Stimulated activated naive CD4-positive, alpha-beta T cell treated with Interleukin-2 at 50 U/mL for 16 hours (primary cell): ENCODE measurements at places on chromosomes 3 and 15.

DNA sequence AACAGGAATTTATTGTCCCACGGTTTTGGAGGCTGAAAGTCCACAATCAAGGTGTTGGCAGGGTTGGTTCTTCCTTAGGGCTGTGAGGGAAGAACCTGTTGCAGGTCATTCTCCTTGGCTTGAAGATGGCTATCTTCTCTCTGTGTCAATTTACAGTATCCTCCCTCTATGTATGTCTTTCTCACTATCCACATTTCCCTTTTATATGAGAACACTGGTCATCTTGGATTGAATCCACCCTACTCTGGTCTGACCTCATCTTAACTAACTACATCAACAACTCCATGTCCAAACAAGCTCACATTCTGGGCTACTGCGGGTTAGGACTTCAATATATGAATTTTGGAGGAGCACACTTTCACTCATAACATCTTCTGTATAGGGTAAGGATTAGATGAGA, 61.9 kb downstream of the CLDN1 start:
- DNase-seq, result no peak

GRCh38 chr15:45023659-45024225, 747 bp downstream of the SORD start:
- DNase-seq, result no peak

DNA sequence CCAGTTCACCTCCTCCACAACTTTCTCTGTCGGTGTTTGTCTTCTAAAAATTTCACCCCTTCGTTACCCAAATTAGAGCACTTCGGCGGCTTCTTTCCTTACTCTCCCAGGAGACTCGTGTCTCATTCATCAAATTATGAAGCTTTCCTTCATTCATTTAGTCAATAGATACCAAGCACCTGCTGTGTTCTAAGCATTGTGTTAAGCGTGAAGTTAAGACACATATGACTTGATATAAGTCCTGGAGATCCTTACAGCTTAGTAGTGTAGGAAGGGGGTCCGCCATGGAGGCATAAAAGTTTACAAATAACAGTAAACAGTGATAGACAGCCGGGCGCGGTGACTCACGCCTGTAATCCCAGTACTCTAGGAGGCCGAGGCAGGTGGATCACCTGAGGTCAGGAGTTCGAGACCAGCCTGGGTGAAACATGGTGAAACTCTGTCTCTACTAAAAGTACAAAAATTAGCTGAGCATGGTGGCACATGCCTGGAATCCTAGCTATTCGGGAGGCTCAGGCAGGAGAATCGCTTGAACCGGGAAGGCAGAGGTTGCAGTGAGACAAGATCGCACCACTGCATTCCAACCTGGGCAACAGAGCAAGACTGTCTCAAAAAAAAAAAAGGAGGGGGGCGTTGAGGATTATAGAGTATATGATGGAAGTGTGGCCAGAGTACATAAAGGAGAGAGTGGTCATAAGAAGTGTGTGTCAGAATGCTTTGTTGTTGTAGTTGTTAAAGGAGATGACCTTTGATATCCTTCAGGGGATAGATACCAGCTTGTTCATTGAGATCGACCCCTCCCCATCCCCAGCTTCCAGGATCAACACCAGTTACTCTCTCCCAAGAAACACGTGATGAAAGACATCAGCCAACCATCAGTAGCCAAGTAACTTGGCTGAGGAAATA, 744 bp upstream of the CCDC32 start:
- DNase-seq, result no peak

- DNase-seq, result no peak
Observed at GRCh38 chr3:50179710-50180109, 11.7 kb upstream of the GNAT1 start.

DNA sequence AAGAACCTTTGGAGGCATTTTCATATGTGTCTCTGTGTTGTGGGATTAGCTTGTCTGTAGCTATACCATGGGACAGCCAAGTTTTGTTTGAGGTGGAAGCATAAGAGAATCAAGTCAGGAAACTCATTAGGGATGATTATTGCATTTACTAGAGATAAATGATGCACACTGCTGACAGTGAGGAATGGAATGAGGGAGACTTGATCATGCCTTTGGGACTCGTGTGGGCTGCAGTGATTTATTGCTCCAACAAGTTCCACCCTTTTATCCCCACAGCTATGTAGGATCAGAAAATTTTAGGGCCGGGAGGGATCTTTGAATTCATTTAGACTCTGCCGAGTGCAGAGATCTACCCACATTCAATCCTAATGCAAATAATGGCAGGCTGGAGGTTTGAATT, 16.3 kb downstream of the ZNF385D start:
- no peak for DNase-seq

DNA sequence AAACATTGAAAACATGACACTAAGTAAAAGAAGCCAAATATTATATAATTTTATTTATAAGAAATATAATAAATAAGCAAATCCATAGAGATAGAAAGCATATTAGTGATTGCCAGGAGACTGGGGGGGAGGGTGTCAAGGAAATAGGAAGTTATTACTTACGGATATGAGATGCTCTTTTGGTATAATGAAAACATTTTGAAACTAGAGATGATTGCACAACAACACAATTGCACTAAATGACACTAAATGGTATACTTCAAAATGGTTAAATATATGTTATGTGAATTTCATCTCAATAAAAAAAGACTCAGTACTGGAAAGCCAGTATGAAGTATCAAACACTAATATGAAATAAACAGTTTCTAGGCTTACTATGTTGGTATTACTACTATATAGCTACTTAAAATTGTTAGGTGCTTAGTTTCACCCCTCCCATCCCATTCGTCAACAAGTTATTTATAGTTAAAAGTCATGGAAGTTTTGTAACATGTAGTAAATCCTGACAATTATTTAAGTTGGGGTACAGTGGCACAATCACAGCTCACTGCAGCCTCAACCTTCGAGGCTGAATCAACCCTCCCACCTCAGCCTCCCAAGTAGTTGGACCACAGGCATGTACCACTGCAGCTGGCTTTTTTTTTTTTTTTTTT, 43.7 kb downstream of the STAG1 start:
- no peak for DNase-seq

- no peak for DNase-seq
Observed at GRCh38 chr15:63088533-63089245, 33.0 kb upstream of the LACTB start.

DNA sequence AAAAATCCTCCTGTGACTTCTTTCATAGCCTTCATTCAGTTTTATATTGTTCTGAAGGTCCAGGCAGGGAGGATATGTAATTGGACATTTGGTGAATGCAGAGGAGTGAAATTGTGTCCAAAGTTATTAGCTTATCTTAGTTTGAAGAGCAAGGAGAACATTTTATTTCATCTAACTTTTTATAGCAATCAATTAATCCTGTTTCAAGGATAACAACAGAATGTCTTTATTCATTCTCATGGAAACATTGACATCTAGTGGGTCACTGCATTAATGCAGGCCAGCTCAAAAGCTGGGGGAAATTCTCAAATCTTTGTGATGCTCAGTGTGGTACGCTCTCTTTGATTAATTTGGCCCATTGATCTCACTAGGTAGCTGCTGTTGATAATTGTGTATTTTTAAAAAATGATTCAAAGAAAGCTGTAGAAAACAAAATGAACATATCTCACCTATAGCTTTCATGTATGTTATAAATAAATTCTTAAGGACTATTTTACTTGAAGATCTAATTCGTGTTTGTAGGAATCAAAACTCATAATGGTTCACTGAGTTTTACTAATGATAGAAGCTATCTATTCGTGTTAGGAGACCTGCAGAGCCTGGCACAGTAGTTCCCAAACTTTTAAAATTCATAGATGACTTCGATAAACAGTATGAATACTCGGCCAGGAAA, 150.8 kb upstream of the KCNMB2 start:
- no peak for DNase-seq

DNA sequence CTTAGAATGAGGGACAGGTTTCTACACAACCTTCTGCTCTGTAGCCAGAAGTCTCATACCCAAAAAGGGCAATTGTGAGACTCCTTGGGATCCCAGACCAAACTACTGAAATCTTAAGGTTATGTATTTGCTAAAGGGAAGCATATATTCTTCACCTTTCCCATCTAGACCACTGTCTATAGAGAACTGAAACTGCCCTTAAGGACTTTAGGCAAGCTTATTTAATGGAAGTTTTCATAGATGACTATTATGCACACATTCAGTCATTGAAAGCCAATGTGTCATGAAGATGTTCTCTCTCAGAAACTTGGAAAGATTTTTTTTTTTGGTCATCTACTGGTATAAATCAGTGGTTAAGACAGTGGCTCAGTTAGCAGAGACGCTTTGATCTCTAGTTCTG, 365.3 kb downstream of the MCTP2 start:
- DNase-seq, result no peak

GRCh38 chr3:135762188-135762856, 203.2 kb upstream of the PPP2R3A start:
- DNase-seq, result no peak

- DNase-seq, result no peak
Observed at GRCh38 chr3:142907996-142908395, 19.1 kb upstream of the PCOLCE2 start.

DNA sequence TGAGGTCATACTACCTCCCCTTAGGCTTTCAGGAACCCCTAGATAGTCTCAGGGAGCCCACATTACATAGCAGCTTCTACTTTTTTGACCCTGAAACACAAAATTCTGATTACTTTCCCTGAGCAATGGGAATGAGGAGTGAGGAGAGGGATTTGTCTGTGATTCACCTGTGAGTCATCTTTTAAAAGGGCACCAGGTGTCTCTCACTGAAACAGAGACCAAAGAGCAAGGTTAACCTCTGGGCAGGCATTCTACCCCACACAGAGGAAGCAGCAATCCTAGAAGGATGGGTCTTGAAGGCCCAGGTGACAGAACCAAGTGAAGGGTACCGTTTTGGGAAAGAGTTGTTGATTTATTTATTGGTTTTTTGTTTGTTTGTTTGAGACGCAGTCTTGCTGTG, 31.1 kb upstream of the UBE2E2 start:
- no peak for DNase-seq

GRCh38 chr3:50321336-50322114, 1.0 kb downstream of the HYAL2 start:
- peak; percentile 84 for DNase-seq

DNA sequence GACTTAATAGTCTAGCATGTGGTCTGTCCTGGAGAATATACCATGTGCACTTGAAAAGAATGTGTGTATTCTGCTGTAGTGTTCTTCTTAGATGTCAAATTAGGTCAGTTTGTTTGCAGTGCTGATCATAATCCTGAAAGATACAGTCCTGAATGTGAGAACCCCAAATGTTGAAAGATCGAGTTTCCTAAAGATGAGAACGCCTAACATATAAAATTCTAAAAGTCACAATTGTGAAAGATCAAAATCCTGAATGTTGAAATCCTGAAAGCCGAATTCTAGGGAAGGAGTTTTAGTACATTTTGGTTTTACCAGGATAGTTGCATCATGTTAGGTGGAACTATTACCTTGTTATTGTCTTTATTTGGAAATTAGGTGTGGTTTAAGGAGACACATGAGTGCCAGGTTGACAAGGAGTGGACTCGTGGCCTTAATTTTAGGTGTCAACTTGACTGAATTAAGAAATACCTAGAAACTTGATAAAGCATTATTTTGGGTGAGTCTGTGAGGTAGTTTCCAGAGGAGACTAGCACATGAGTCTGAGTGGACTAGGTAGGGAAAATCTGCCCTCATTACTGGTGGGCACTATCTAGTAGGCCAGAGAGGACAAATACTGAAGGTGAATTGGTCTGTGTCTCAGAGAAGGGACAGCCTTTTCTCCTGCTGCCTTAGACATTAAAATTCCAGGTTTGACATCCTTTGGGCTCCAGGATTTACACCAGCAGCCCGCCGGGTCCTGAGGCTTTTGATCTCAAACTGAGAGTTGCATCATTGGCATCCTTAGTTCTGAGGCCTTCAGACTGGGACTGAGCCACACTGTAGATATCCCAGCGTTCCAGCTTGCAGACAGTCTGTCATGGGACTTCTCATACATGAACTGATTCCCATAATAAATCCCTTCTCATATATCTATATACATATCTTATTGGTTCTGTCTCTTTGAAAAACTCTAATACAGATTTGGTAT, 77.1 kb downstream of the LRRC28 start:
- no peak for DNase-seq

GRCh38 chr15:69629631-69630161, 177.1 kb downstream of the RPLP1 start:
- DNase-seq, result no peak

GRCh38 chr3:43434431-43434830, 148.1 kb downstream of the SNRK start:
- DNase-seq, result no peak

- DNase-seq, result no peak
Observed at GRCh38 chr3:82342521-82342920, 581.1 kb upstream of the GBE1 start.

DNA sequence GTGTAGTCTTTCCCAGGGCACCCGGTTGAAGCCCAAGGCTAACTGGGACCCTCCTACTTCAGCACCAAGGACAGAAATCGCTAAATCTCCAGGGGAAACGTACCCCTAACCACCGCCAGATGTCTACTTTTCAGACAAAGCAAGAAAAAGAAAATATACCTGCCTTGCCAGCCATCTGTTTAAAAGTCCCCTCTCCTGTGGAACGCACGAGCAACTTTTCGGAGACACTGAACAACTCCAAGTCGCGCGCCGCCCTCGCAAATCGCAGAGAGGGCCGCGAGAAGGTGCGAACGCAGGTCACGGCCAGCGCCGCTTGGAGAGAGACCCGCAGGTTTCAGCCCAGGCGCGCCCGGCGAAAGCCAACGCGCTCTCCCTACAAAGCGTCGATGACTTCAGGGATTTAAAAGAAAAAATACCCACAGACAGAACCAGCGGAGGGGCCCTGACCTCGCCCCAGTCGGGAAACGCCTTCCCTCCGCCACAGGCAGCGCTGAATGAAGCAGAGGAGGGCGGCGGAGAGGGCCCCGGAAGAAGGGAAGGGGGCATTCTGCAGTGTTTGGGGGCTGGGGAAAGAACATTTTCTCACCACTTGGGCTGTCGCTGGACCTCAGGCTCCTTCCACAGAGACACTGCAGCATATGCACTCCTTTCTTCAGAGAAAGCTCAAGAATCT, 213.1 kb downstream of the FGF12 start:
- no peak for DNase-seq

DNA sequence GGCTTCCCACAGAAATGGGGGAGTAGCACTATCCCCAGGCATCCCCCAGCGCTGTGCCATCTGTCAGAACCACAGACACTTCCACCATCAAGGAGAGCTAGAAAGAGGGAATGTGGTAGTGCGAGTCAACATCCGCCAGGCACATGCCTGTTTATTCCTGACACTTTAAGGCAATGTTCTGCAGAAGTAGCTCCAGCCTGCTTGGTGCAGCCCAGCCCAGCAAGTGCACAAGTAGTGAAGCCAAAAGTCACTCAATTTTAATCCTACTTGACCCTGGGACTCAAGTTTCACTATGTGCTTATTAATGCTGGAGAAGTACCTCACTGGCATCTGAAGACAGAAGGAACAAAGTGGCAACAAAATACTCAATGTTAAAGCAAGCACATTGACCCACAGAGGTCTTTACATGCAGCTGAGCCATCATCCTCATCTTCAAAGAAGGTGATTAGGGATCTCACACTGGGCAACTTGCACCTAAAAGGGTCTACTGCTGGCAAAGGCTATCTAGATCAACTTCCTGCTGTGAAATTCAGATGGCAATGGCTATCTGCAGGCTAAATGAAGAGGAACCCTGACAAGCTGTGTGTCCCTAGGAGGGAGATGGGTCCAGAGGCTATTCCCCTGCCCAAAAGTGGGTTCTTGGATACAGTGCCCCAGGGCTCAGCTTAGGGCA, 61.4 kb upstream of the CLDN18 start:
- no peak for DNase-seq

- DNase-seq, result no peak
Observed at GRCh38 chr3:139934613-139935015, 371 bp upstream of the CLSTN2 start.

GRCh38 chr15:74964794-74965193, 8.2 kb upstream of the RPP25 start:
- no peak for DNase-seq

GRCh38 chr15:73677146-73677607, 7.0 kb upstream of the CD276 start:
- DNase-seq, result peak; percentile 33
